ENCODE measurements at places on chromosomes 2 and 18.

- DNase-seq: no peak
Observed at GRCh38 chr2:12465631-12466135, 251.1 kb upstream of the TRIB2 start.

GRCh38 chr2:150162241-150162942 lies 325.1 kb downstream of the RND3 start:
- no peak for DNase-seq

- no peak for DNase-seq
Observed at GRCh38 chr2:105592288-105592687, 152.4 kb upstream of the NCK2 start.

DNA sequence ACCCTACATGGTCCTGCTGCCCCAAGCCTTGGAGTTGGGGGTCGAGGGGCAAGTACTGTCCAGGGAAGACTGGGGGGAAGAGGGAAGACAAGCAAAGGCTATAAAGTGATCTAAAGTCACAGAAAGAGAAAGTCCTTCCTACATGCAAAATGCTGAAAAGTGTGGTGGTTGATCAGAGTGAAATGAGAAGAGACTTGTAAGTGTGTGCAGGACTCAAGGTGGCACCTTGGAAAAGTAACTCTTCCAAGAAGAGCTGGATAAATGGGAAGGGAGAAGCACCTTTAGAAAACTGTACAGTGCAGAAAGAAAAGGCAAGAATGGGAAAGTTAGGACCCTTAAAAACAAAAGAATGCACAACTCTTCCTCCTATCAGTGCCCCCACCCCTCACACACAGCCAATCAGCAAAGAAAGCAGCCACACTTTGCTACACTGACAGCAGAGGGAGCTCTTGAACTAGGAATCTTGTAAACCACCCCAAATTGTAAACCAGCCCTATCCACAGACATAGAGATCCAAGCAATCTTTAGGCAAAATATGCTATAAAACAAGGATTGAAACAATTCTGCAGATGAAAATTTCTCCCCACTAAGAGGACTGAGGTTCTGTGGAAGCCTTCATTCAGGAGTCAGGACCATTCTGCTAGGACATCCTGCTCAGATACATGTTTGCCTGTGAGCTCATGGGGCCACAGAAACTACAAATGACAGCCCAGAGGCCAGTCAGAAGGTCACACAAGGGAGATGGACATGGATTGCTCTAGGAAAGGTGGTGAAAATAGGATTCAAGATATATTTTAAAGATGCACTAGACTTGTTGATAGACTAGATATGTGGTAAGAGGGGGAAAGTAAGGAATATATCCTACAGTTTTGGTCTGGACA lies 146.4 kb downstream of the FTCDNL1 start:
- DNase-seq: no peak

Measured in fibroblast of skin of left biceps (primary cell).